Fibroblast of lung (primary cell): ENCODE measurements at places on chromosomes 6 and 20. TPM values are rescaled to one million over a fixed set of nuclear protein-coding genes. Genes with fewer than 3 reads are reported as not detected.

The SLC16A10 gene
- under 0.01 TPM in 1 of 2 replicates, not detected in the other for total RNA-seq

The SIM1 gene
- total RNA-seq: not detected in 2 replicates

The TRAPPC3L gene
- under 0.01 TPM in 2 replicates for total RNA-seq

The SLC25A27 gene
- 12.6 and 18.7 TPM in 2 replicates for total RNA-seq

The TMEM170B gene
- total RNA-seq: 3.6 and 4.5 TPM in 2 replicates

The FOXF2 gene
- total RNA-seq: 29.3 and 32.9 TPM in 2 replicates

The SNX9 gene
- 117 and 120 TPM in 2 replicates for total RNA-seq

The DDX43 gene
- 2.0 and 3.1 TPM in 2 replicates for total RNA-seq

The CAP2 gene
- total RNA-seq: 2.6 and 8.6 TPM in 2 replicates

The SMLR1 gene
- not detected in 2 replicates for total RNA-seq

The TSHZ2 gene
- total RNA-seq: 2.6 and 5.4 TPM in 2 replicates

The GSTA3 gene
- not detected in 2 replicates for total RNA-seq

The SLC44A4 gene
- total RNA-seq: not detected in 2 replicates

The GCNT2 gene
- total RNA-seq: 0.77 and 2.1 TPM in 2 replicates
